GM12891 (cell line): ENCODE measurements at places on chromosomes 5 and 9.

DNA sequence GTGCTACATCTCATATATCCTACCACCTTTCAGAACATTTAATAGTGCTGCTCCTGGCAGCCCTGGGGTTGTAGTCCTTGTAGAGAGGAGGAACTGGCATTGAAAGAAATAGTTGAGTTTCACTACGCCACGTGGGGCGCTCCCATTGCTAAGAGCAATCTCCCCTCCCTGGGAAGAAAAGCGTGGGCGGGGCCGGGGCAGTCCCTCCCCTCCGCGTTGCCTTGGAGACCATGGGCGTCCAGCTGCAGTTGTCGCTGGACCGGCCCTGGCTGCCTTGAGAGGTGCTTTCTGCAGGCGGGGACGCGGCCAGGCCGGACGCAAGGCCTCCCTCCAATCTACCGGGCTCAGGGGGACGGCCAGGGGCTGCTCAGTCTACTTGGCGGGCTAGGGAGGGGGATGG, 368 bp upstream of the CCDC180 start:
- DNase-seq: no peak

DNA sequence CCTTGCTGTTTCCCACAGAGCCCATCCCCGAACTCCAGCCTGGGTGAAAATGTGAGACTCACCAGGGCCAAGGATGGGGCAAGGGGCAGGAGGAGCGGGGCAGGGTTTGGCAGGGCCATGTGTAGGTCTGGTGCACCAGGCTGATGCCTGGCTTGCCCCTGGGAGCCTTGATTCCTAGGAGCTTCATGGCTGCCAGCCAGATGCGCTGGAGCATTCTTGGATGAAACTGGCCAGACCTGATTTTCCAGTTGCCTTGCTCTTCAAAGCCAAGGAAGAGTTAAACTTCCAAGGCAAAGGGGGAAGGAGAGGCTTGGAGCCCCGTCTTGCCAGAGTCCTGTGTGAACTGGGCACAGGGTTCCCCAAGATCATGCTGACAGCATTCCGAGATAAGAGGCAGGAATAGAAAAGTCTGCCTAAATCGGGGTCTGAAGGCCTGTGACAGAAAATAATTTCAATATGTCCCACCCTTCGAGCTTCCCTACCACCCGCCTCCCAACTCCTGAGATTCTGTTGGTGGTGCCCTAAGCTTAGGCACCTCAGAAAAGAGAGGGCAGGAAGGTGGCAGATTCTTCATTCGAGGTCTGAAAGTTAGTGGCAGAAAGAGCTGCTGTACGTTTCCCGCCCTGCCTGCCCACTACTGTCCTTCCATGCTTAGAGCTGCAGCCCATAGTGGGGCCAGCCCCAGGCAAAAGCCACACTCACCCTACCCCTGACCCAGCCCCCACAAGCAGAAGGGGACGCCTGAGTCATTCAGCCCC, 20.4 kb downstream of the FAT2 start:
- DNase-seq: no peak

- DNase-seq: no peak
Observed at GRCh38 chr5:151384106-151384505, 36.7 kb upstream of the SLC36A2 start.

GRCh38 chr5:40616781-40617180, 62.9 kb upstream of the PTGER4 start:
- no peak for DNase-seq

DNA sequence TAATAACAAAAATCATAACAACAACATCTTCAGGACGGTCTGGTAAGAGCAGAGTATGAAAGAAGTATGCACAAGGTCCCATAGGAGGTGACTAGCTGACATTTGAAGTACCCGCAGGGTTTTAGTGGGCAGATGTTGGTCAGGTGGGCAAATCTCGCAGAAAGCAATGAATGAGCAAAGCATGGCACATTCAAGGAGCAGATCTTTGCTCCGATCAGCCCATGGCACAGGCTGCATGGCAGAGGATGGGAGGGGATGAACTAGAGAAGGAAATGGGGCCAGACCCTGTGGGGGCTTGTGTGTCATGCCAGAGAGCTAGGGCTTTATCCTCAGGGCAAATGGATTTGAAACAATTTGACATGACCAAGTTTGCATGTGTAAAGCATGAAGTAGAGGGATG, 90.0 kb downstream of the SEMA6A start:
- DNase-seq: no peak

DNA sequence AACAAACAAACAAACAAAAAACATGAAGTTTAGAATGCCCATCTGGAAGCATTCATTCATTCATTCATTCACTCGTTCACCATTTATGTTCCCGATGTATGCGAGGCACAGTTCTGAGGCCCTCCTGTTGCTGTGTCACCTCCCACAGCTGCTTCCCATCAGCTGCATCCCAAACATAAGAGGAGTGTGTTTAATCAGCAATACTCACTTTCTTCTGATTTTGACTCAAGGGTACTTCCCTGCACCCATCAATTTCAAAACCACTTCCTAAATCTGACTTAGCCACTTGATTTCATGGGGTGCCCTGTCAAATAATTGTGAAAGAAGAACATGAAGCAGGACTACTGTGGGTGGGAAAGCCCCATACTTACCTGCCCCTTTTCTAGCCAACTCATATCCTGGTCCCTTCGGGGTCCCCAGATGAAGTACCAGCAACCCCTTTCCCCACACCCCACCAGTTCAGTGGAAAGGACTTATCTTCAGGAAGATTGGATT, 128.0 kb upstream of the IL12B start:
- no peak for DNase-seq

- DNase-seq: no peak
Observed at GRCh38 chr9:77063645-77064285, 44.3 kb downstream of the FOXB2 start.

- DNase-seq: no peak
Observed at GRCh38 chr5:151186538-151186937, 29.0 kb upstream of the ANXA6 start.

GRCh38 chr5:142746532-142747433, 23.4 kb upstream of the ARHGAP26 start:
- DNase-seq: no peak

- no peak for DNase-seq
Observed at GRCh38 chr5:173721601-173722232, 105.3 kb upstream of the BOD1 start.

- DNase-seq: no peak
Observed at GRCh38 chr9:86655147-86655546, 292.2 kb downstream of the GAS1 start.

DNA sequence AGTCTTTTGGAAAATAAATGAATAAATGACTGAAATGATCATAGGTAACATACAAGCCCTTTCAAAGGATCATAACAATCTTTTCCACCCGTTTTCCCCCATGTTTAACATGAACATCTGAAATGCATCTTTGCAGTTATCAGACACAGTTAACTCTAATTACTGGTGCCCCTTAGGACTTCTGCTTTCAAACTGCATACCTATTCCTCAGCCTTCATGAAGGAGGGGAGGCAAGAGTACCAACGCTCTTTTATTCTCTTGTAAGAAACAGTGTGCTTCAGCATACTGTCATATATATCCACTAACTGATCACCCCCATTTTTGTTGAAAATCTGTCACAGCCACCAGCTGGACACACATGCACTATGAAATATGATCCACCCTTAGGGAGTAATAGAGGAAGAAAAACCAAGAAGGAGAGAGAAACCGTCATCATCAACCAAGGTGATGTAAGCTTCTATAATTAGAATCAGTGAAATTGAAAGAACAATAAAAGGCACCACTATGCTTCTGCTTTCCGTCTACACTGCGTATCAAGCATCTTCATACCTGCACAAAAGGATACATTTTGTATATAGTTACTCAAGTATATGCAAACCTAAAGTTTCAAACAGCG, 98.7 kb downstream of the RAPGEF6 start:
- no peak for DNase-seq

DNA sequence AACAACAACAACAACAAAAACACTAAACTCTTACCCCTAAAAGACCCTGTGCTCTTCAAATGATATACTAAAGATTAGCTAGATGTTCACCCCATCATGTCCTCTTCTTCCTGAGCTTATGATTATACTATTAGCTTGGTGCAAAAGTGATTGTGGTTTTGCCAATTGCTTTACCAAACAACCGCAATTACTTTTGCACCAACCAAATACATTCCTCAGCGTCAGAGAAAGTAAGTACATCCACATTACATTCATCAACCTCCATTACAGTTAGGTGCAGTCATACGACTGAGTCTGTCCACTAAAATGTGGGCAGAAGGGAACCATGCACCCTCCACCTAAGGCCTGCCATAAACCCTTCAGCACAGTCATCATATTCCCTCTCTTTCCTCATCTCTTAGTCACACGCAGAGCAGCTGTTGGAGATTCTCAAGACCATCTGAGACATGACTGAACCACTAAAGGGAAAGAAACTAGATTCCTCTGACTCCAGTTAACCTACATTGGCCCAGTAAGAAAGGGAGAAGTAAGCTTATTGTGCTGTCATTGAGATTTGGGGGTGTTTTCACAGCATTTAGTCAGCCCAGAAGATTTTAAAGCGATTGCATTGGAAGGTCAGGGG, 181.6 kb upstream of the TLE4 start:
- no peak for DNase-seq

DNA sequence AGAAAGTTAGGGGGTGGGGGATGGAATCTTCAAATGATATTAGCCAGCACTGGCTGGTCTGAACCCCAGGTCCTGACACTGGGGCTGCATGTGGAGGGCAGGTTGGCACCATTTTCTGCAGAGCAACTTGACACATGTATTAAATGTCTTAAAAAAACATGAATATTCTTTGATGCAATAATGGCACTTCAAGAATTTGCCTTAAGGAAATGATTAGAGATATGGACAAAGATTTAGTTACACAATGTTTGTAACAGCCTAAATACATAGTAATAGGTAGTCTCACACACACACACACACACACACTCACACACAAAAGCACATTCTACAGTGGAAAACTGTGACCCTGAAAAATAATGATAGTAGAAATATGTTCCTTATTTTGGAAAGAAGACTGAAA, 3.6 kb downstream of the SVEP1 start:
- no peak for DNase-seq

- DNase-seq: no peak
Observed at GRCh38 chr5:178259623-178260536, 27.3 kb upstream of the PHYKPL start.

DNA sequence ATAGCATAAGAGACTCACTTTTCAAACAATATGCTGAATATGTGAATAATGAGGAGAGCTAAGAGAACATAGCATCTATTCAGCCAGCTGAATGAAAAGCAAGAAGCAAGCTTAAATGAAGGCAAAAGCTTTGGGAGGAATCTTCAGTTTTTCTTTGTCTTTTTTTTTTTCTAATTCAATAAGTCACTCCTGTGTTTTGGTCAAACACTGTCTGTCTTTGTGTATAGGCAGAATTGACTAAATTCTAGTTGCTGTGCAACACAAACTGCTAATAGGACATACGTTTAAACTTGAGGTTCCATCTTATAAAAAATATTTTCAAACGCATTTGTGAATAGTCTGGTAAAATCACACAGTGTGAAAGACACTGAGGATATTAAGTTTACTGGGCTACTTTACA, 156.9 kb upstream of the KCNN2 start:
- DNase-seq: no peak

DNA sequence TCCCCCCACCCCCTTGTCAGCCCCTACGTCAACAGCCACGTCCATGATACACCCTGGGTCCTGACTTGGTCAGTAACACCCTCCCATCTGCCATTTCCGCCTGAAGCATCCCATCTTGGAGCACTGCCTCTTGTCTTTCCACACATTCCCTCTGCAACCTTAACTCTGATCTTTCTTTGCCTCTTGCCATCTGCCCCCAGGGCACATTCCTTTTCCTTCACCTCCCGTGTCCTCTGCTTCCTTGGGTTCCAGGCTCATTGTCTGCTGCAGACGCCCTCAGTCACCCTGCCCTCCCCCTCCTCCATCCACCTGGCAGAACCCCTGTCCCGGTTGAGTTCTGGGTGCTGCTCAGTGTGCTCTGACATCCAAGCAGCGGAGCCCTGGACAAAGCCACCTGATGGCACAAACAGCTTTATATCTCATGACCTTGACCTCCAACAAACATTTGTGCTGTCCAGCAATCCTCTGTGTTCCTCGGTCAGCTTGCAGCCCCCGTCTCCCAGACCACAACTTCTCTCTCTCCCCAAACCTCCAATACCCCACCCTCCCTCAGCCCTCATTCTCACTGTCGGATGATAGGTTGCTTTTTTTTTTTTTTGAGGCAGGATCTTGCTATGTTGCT, 97.7 kb upstream of the IER5L start:
- DNase-seq: no peak

GRCh38 chr9:69180670-69181069, 6.6 kb downstream of the TJP2 start:
- no peak for DNase-seq

DNA sequence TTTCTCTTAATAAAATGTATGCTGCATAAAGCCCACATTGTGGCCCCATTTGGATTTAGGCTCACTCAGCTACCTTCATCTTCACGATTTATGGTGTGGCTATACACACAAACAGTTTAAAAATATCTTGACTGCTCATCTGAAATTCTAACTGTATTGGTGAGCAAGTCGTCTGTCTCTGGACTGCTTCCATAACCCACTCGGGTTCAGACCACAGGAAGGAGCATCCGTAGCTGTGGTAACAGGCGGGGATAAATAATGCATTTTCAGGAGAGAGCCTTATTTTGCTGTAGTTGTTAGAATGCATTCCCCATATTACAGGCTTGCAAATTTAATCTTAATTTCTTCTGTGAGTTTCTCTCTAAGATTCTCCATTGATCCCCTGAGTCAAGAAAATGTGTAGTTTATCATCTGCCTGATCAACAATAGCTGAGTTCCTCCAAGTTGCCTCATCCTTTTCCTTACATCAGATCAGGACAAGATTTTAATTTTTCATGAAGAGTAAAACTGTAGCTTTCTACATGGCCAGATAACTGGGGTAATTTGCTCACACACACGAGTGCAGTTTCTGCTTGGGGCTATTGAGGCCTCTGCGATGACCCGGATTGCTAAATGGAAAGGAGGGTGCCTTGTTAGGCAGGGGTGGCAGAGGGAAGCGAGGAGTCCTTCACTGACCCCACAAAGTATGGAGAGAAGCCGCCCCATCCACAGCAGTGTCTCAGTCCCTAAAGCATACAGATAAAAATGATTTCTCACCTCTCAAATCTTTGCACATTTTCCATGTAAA, 133.9 kb downstream of the FSTL4 start:
- DNase-seq: no peak

GRCh38 chr5:88941581-88941980, 58.6 kb upstream of the MEF2C start:
- DNase-seq: no peak

DNA sequence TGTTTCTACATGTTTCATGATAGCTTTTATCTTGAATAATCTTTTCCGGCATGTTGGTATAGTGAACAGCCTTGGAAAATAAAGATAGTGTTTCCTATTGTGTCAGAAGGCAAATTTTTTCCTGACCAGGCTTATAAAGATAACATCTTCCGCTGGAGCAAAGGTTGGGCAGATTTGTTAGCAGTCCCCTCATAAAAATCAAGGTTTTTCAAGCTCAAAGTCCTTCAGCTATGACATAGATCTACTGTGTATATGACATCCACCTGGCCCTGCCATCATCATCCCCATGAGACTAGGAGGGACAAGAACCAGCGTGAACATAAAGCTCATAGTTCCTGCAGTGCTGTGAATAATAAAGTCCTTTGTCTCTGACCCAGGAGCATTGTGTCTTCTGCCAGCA, 30.4 kb upstream of the OTULINL start:
- no peak for DNase-seq

GRCh38 chr5:34666392-34667080, 10.4 kb downstream of the RAI14 start:
- no peak for DNase-seq
